ENCODE measurements at places on chromosomes 7 and 10.

- DNase-seq, result no peak
These were observed 40.5 kb upstream of the ACSL5 start for GRCh38 chr10:112333452-112333851.

DNA sequence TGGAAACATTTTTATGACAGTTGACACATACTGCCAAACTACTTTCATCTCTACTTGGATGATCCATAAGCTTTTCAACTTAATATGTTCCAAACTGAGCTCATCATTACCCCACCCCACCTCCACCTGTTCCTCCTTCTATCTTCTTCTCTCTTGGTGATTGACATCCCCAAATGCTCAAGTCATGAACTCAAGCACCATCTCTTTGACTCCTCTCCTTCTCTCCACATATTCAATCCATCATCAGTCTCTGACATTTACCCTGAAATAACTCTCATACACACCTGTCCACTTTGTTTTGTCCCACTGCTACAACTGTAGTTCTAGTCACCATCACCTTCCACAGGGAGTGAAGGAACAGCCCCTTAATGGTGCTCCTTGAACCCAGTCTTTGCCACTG, 43.3 kb downstream of the SGCE start:
- no peak for DNase-seq

GRCh38 chr7:35263396-35263795, 9.5 kb upstream of the TBX20 start:
- no peak for DNase-seq

DNA sequence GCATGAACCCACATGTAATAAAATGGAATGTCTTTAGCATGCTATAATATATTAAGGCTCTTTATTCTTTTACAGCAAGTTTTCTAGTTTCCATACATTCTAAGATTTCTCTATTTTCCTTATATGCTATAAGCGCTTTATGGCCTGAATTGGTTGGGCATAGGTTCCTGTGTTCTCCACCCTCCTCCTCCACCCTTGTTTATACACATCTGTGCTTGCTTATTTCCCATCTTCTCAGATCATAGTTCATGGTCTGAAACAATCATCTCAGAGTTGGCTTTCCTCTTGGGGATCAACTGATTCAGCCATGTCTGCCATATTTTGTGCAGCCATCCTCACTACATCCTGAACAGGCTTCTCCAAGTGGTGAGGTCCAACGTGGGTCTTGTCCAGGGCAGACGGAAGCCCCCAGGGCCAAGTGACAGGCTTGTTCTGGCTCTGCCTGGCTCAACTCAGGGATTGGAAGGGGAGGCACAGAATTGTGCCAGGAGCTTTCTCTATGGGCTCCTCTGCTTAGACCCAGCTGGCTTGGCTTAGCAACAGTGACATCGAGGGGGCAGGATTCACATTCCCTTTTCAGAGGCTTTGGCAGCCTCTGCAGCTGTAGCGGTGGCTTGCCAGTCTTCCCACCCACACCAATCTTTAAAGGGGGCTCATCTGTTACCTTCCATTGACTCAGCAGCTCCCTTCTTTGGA, 327.3 kb downstream of the PTEN start:
- no peak for DNase-seq

DNA sequence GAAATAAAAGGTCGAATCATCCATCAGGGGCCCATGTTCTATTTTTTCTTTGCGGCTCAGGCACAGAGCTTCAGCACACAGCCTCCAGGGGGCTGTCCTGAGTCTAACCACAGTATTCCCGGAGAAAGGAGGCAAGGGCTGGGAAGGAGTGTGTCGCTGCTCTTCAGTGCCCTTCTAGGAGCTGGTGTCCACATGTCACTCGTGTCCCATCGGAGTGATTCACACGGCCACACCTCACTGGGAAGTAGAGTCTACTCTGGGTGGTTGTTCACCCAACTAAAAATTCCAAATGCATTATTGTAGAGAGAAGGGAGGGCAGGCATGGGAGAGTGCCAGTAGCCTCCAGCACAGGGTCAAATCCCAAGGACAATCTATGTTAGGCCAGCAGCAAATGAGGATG, 114.8 kb upstream of the LANCL2 start:
- DNase-seq, result no peak

GRCh38 chr10:283916-284356, 148.7 kb downstream of the ZMYND11 start:
- peak; percentile 20 for DNase-seq

GRCh38 chr7:45657890-45658715, 83.9 kb downstream of the ADCY1 start:
- no peak for DNase-seq

DNA sequence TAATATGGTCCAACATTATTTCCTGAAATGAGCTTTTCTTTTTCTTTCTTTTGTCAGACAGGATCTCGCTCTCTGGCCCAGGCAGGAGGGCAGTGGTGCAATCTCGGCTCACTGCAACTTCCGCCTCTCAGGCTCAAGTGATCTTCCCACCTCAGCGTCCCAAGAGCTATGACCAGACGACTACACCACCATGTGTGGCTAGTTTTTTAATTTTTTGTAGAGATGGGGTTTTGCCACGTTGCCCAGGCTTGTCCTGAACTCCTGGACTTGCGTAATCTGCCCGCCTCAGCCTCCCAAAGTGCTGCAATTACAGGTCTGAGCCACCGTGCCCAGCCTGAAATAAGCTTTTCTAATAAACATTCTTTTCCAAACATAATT, 48.6 kb downstream of the CUL2 start:
- DNase-seq, result peak; percentile 58

GRCh38 chr7:120862987-120863590, 5.1 kb upstream of the TSPAN12 start:
- DNase-seq, result no peak

GRCh38 chr10:18323916-18324315, 183.7 kb downstream of the CACNB2 start:
- no peak for DNase-seq

DNA sequence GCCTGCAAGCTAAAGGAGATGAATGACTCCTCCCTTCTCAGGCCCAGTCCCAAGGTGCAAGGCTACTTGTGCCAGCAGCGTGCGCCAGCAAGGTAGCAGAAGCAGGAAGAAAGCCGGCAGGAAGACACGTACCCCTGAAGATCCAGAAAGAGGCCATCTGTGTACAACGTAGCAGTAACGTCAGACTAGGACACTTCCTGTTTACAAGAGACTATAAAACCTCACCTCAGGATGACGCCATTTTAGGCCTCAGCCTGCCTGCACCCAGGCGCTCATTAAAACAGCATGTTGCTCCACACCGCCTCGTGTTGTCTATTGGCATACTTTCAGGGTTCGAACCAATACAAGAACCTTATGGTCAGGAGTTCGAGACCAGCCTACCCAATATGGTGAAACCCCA, 41.4 kb upstream of the SNX10 start:
- DNase-seq, result peak; percentile 60

- DNase-seq, result no peak
These were observed 216.4 kb downstream of the CRPPA start for GRCh38 chr7:16204953-16205352.

DNA sequence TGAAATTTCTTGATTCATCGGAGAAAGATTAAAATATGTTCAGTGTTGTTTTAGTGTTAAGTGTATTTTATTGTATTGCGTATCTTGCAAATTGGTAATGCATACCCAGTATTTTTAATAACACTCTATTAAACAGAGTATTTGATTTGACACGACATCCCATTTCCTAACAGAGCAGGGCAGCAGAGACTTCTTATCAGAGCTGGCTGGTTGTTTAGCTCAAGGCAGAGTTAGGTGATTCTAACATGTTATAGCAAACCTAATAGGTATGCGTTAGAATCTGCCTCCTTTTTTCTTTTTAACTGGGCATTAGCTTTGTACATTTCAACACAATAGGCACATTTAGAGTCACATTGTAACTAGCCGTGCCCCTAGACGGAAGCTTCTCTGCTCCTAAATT, 57.1 kb upstream of the CELF2 start:
- no peak for DNase-seq

DNA sequence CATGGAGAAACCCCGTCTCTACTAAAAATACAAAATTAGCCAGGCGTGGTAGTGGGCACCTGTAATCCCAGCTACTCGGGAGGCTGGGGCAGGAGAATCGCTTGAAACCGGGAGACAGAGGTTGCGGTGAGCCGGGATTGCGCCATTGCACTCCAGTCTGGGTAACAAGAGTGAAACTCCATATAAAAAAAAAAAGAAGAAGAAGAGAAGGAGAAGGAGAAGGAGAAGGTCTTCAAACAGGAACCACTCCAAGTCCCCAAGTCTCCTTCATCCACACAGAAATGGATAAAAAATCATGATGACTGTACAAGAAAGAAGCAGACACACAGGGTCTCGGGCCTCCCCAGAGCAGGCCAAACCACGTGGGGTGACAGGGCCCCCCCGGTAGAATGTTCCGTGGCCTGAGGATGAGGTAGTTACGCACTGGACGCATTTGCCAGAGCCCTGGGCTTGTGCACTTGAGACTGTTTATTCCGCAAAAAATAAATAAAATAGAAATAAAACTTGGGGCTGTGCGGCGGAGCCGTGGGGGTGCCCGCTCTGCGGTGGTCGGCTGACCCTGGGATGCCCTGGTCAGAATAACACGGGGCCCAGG, 15.8 kb downstream of the VENTX start:
- DNase-seq, result peak; percentile 53

DNA sequence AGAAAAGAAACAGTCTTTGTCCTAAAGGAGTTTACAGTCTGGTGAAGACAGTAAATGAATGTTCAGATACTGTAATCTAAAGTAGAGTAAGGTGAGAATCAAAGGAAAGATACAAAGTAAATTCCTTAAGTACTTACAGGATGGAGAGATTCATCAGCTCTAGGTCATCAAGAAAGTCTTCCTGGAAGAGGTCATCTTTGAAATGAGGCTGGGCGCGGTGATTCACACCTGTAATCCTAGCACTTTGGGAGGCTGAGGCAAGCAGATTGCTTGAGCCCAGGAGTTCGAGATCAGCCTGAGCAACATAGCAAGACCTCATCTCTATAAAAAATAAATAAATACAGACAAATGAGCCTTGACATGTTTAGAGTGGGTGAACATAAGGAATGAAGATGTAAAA, 18.3 kb downstream of the FHIP2A start:
- no peak for DNase-seq

DNA sequence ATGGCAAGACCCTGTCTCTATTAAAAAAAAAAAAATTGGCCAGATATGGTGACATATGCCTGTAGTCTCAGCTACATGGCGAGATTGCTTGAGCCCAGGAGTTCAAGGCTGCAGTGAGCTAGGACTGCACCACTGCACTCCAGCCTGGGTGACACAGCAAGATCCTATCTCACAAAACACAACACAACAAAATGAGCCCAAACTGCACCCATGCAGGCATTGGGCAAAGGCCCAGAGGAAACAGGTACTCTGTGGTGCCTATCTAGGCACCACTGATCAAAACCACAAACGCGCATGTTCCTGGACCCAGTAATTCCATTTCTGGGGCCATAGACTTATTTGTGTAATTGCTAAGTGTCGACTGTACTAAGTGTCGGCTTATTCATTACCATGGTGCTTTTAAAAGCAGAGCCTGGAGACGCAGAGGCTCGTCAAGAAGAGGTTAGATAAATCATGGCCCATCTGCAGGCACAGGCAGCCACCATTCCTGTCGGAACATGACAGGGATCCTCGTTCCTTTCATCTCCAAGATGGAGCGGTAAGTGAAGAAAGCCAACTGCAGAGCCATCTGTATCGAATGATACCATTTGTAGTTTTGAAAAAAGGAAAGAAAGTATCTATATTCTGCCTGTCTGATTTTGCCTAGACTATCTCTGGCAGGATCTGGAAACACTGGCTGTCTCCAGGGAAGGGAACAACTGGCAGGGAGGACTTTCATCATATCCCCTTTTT, 160.4 kb upstream of the RHEB start:
- no peak for DNase-seq

DNA sequence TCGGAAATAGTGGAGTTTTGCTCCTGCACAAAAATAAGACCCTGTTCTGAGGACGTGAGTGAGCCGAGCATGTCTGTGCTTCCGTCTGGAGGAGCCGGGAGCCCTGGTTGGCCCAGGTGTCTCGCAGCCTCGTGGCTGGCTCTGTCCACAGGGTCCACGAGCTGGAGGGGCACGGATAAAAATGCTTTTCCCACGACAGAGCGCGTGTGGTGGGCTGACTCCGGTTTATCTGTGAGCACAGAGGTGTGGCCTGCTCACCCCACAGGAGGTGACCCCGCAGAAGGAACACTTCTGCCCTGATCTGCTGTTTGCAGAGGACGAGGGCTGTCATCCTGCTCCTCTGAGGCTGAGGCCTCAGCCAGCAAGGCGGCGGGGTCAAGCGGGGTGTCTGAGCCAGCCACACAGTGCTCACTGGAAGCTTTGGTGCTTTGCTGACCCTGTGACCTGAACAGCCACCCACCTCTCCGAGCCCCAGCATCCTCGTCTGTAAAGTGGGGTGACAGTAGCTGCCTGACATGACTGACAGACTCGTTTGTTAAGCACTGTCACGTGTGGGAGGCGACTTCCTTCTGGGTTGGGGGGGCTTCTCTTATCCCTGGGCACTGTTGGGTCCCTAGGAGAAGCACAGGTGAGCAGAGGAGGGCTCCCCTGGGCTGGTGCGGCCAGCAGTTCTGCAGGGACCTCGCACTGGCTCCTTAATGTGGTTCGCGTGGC, 162.5 kb downstream of the DNAJB6 start:
- DNase-seq, result no peak

GRCh38 chr10:5503477-5503835, 4.1 kb upstream of the CALML5 start:
- no peak for DNase-seq

DNA sequence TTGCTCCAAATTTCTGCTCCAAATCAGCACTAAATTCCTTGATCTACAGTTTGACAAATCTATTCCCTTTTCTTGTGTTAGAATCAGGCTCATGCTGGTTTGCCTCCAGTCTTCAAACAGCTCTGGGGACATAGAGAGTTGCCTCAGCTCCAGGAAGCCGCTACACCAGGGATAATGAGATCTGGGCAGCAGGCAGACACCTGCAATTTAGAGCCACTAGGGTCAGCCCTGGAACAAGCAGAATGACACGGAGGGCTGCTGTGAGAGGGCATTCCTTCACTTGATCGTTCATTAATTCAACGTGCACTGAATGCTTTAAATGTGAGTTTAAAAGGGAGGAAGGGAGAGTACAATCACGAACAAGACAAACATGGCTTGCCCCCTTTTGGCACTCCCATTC, 3.7 kb upstream of the ELMO1 start:
- DNase-seq, result no peak

GRCh38 chr7:53383131-53383530, 347.7 kb downstream of the POM121L12 start:
- no peak for DNase-seq
